ENCODE measurements at places on chromosomes 2 and 18.

GRCh38 chr2:3778851-3779495 lies 75.6 kb downstream of the DCDC2C start:
- no peak for DNase-seq

GRCh38 chr2:85695691-85696668 lies 1.8 kb downstream of the GNLY start:
- no peak for DNase-seq

GRCh38 chr2:158781353-158781961 lies 13.7 kb upstream of the DAPL1 start:
- DNase-seq = no peak

GRCh38 chr18:59272891-59273758 lies at the start of gene RAX:
Gene RAX, minus strand, starts transcription at chr18:59273454. Its CDS starts 248 bp downstream, at chr18:59273206.
- DNase-seq = no peak

- DNase-seq = no peak
These were observed 708 bp upstream of the MALT1 start for GRCh38 chr18:58670404-58671110.

DNA sequence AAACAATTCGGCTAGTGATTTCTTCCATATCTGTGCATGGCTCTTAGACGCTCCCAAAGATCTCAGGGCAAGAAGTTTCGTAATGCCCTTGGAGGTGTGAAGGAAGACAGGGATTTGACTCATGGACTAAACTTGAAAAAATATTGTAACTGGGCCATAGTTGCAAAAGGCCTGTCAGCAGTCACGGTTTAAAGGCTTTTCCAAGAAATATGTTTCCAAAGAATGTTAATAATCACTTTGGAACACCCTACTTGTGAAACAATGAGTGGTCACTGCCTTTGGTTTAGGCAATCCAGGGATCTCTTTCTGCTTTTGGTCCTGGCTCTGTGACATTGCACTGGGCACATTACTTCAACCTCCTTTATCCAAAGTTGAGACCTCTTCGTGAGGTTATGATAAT lies 102.5 kb upstream of the RASGRP3 start:
- no peak for DNase-seq

- no peak for DNase-seq
These were observed 207.0 kb upstream of the SALL3 start for GRCh38 chr18:78772360-78773302.

DNA sequence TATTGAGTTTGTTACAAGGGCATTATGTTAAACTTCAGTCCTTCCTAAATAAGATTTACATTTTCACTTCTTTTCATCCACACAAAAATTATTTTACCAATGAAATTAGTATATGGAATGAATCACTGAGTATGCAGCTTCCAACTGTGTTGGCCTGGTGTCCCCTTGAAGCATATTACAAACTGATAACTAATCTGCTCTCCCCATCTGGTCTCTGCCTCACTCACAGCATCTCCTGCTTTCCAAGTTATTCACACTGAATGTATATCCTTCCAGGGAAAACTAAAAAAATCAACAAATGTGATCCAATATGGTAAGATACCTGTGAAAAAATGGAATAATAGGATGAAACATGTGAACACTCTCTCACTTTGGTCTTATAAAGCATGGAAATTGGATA lies 90.0 kb upstream of the NYAP2 start:
- DNase-seq = no peak

DNA sequence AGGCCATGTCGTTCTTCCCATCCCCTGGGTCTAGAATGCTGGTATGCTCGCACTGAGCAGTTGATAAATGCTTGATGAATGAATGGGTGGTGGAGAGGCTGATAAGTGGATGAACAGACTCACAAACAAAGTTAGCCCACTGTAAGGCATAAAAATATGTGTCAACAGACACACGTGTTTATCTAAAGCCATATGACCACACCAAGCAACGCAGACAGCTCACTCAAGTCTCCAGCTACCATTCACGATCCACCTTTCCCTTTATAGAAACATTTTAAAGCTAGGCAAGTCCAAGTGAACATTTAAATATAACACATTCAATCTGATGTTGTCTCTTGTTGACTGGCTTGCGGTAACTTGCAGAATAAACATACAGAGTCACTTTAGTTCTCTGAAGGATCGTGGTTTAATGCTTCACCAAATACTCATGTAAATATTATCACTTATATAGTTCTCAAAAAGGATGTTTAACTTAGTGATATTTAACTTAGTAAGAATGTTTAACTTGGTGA lies 105.5 kb downstream of the NOL10 start:
- DNase-seq = no peak

DNA sequence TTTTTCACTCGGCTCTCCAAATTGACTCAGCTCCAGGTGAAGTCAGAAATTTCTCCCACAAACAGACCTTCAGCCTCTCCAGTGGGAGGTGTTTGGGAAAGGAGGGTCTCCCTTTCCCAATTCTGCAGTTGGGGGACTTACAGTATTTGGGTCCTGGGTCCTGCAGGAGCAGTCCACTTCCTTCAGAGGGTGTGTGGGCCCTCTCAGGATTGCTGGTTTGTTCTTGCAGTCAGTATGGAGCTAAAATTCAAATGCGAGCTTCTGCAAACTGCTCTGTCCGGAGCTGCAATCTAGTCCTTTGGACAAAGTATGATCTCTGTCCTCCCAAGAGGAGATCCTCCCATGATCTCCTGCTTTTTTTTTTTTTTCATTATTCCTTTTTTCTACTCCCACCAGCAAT lies 87.9 kb upstream of the MSTN start:
- no peak for DNase-seq

DNA sequence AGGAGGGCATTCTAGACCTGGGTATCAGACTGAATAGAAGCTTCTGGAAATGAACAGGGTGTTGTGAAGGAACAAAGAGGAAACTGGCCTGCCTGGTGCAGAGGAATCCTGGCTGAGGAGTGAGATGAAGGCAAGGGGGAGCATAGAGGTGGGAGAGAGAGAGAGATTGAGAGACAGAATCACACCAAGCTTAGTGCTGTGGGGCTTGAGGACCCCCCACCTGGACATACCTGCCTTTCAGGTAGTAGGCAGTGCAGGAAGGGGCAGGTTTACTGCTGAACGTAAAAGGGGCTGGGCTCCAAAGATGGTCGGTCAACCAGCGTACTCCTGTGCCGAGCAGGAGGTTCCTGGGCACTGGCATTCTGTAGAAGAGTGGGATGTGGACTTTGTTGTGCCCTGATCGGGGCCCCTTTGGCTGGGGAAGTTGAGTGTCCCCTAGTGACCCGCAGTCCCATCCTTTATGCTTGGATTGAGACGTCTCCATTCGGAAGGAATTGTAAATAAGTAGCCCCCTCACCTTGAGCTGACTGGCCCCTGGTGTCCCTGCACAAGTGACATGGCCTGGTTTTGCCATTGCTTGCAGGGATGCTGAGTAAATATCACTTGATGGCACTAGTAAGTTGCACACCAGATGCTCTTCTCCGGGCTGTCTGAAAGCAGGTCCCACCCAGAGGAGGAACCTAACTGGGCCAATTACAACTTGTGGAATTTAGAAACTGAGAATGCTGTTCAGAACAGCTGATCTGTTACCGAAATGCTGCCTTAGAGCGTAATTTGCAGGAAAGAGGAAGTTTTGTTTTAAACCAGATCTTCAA lies 1.4 kb downstream of the UBE2F start:
- DNase-seq = no peak

GRCh38 chr2:204892506-204893255 lies 347.4 kb downstream of the PARD3B start:
- no peak for DNase-seq

DNA sequence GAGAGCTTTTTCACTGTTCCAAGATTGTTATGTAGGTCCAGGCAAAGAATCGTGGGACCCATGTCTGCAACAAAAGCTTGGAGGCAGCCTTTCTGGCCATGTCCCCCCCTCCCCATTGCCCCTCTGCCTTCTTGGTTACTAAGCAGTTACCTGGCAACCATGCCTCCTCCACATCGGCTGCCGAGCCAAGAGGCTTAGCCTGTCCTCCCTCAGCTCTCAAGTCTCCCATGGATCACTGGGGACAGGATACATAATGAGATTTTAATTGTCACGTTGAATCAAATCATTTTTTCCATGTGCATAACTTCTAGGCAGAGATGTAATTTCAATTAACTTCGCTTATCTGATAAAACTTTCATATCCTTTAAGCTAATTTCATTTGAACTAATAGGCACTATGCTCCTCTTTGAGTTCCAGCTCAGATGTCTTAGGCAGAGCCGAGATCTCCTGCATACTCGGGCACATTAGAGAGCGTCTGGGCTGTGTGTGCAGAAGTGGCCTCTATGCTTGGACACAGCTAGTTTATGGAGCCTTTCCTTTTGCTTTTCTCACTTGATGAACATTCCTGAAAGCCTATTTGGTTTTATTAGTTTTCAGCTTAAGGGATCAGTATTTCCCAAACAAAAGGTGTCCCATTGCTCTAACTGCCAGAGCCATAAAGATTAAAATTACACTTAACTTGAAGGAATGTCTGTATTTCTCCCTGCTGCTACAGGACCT lies 80.7 kb downstream of the LYPD1 start:
- DNase-seq = no peak

DNA sequence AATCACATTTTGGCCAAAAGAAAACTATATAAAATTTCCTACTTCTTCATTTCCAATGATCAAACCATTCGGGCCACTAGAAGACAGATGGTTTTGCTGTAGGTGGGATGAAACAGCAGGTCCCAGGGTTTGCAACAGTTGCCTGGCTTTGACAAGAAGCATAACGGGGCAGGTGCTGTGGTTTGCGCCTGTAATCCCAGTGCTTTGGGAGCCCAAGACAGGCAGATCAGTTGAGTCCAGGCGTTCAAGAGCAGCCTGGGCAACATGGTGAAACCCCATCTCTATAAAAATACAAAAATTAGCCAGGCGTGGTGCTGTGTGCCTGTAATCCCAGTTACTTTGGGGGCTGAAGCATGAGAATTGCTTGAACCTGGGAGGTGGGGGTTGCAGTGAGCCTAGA lies 81.4 kb upstream of the XPO1 start:
- no peak for DNase-seq

GRCh38 chr2:109295781-109296117 lies 166.7 kb downstream of the SH3RF3 start:
- no peak for DNase-seq

DNA sequence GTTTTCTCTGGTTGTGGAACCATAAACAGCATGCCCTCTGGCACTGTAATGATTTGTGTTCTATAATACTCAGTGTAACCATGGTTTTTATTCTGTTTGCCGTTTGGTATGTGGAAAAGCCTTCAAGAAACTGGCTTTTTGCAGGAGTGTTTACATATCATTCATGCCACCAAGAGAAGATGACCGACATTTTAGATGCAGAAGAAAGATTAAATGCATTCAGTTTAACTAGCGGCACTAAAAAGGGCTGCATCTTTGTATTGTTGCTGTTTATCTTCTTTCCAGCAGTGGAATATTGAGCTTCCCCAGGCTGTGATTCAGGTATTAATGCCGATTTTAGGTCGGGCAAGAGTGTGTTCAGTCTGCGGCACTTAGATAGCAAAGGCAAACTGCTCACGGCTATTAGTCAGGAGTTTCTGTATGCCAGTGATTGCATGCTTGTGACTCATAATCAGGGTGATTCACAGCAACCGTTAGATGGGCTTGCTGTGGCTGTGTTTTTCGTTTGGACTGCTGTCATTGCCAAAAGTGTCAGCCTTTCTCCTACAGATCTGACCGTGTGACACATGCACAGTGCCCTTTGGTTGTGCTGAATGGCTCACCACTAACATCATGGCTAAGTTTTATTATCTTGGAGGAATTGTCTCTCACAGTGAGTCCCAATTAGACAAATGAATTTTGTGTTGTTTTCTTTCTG lies 479.7 kb downstream of the PARD3B start:
- peak; percentile 67 for DNase-seq

- DNase-seq = no peak
These were observed 33.4 kb downstream of the GAREM1 start for GRCh38 chr18:32437100-32437834.

GRCh38 chr2:71240794-71241193 lies 13.9 kb upstream of the PAIP2B start:
- DNase-seq = no peak

DNA sequence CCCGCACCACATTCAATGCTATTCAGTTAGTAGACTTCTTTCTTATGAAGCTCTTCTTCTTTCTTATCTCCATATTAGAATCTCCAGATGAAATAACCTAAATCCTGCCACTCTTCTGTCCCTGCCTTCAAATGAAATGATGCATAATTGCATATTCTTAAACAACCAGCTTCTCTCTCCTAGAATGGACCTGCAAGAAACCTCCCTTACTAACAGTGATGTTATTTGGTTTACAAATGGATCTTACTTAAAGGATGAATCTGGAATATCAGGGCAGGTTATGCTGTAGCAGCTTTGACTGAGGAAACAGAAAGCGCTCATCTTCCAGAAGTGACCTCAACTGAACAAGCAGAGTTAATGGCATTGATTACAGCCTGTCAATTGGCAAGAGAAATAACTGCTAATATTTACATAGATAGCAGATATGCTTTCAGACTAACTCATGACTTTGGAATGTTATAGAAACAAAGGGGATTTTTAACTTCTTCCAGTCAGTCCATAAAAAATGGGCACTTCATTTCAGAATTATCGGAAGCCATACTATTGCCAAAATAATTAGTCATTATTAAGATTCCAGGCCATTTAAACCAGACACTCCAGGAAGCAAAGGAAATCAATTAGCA lies 755.7 kb upstream of the HS6ST1 start:
- DNase-seq = no peak

DNA sequence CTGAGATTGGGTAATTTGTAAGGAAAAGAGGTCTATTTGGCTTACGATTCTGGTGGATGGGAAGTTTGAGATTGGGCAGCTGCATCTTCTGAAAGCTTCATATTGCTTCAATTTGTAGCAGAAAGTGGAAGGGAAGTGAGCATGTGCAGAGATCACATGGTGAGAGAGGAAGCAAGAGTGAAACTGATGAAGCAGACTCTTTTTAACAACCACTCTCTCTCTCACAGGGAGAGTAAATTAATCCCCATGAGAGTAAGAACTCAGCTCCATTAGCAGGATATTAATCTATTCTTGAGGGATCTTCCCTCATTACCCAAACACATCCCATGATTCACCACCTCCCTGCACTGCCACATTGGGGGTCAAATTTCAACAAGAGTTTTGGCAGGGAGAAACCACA lies 298.5 kb upstream of the CELF4 start:
- no peak for DNase-seq

DNA sequence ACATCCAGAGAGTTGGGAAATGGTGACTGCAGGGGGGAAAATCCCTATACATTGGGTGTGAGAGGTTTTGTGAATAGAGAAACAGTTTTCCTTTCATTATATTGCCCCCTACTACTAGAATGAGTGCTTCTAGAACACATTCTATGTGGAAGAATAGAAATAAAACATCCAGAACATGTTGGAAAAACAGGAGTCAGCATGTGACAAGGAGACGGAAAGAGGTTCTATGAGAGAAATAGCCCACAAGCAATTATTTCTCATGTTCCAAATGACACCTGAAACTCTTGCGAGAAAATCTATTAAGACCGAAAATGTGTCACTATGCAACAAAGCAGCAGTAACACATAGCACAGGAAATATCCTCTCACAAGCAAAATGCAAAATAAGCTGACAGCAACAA lies 202.7 kb upstream of the SPOPL start:
- DNase-seq = no peak

DNA sequence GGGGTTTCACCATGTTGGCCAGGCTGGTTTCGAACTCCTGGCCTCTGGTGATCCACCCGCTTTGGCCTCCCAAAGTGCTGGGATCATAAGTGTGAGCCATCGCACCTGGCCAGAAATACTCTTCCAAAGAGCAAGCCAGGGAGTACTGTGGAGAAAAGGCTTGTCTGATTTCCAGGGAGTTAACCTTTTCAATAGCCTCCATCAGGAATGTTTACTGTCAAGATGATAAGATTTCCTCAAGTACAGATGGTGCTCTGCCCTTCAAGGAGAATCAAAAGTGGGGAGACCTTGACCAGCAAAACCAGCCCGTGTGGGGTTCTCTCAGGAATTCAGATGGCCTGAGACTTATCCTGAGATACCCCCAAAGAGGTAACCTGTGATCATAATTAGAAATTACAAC lies 237.2 kb downstream of the PRKCE start:
- DNase-seq = no peak

All from LoVo (cell line).